ENCODE measurements at places on chromosomes 2 and 18.

GRCh38 chr2:45849491-45850283 lies 198.2 kb downstream of the PRKCE start:
- DNase-seq = no peak

- DNase-seq = no peak
These were observed 59.6 kb downstream of the LONRF2 start for GRCh38 chr2:100262555-100263320.

DNA sequence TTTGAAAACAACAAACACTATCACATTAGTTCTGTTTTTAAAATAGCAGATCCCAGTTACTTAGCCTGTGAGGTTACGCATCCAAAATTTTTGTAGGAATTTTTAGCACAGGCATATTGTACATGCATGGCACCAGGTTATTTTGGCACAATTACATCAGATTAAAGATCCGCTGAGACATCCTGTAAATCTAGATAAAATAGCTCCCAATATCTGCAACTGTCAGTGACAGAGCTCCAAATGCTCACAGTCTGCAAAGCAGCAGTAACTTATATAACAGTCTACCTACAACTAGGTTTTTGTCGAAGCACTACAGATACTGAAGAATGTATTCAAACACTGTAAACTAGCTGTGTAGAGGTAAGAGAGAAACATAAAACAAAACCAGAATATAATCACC lies 200.7 kb upstream of the KCNH7 start:
- no peak for DNase-seq

- no peak for DNase-seq
These were observed 135.6 kb downstream of the CCBE1 start for GRCh38 chr18:59561612-59562011.

DNA sequence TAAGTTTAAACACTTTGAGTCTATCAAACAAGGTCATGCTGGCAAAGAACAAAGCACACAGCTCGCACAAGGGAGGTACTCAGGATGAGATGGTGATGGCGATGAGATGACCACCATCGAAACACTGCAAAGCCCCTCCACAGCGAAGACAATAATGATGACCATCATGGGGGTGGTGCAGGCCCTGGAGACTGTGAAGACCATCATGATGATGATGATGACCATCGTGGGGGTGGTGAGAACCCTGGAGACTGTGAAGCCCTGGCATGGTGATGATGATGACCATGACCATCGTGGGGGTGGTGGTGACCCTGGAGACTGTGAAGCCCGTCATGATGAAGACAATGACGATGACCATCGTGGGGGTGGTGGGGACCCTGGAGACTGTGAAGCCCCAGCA lies 81.6 kb upstream of the SALL3 start:
- no peak for DNase-seq

DNA sequence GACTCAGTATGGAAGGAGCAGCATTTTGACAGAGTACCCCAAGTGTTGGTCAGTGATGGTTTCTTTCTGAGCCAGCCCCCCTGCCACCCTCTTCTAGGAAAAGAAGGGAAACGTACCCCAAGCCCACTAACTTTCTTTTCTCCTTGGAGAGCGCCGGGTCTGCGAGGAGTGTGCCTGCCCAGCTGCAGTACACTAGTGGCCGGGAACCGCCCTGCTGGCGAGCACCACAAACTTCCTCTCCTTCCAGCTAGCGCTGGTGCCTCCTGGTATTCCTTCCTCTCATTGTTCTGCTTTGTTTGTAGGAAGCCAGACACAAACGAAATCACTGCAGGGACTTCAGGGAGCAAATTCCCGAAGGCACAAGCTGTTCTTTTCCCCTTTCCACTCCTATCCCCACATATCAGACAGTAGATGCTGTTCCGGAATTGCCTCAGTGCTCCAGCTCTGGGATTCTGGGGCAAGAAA lies 1.8 kb downstream of the CCDC85A start:
- no peak for DNase-seq

- DNase-seq = no peak
These were observed 33.1 kb downstream of the FAM171B start for GRCh38 chr2:186726938-186727337.

- DNase-seq = no peak
These were observed 161.6 kb downstream of the DDX1 start for GRCh38 chr2:15753233-15753798.

- DNase-seq = no peak
These were observed 44.6 kb downstream of the ADD2 start for GRCh38 chr2:70723286-70723885.

DNA sequence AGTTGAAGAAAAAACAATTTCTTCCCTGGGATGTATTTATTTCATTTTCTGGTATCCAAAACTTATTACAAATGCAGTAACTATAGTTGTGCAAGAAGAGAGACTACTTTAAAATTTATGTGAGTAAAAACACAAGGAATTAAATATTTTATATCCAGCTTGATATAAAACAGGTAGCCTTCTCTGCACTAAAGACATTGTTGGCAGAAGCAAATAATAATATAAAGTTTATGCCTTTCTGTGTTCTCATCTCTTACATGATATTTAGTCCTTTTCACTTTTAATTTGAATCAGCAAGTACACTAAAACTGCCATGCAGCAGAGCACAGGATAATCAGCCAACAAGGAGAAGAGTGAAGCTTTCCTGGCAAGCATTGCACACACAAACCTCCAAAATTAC lies 352.7 kb downstream of the ARL6IP6 start:
- DNase-seq = no peak

DNA sequence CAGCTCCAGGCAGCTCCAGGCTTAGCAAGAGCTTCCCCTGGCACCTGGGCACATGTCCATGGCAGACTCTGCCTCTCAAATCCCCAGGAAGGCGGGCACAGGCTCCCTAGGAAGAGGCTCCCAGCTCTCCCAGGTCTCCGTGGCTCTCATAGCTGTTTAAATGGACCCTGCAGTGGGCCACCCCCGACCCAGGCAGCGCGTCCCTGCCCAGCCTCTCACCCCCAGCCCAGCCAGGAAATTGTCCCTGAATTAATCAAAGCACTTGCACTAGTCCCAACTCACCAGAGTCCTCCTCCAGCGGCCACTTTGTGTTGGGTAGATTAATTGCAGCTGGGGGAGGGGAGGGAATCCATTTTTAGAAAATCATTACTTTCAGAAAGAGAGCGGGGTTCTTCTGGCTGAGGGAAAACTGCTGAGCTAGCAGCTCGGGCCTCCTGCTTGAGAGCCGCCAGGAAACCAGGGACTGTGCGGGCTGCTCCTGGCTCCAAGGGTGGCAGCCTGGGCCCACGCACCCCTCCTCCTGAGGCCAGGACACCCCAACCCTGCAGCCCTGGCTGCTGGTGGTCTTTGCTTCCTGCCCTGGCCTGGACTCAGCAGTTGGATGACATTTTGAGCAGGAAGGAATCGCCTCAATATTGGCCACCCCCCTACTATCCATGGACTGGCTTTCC lies 36.0 kb downstream of the SMAD7 start:
- DNase-seq = no peak

DNA sequence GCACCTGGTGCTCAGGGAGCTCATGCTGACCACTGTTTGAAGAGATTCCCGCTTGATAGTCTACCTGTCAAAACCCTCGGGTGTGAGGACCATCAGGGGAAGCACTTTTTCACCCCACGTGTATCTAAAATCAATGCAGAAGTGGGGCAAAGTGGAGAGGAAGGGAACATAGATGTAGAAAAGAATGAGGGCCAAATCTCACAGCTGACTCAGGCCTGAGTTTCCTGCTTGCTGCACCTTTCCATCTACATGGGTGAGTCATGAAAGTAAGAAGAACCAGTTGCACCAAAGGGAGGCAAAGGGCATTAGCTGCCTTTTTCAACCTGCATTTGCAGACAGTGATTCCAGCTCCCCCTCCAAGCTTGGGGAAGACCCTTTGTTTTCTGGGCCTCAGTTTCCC lies 100.2 kb upstream of the MYCN start:
- DNase-seq = no peak

- DNase-seq = no peak
These were observed 799.6 kb upstream of the ID2 start for GRCh38 chr2:7882296-7882695.

GRCh38 chr2:83757329-83757728 lies 701.8 kb downstream of the SUCLG1 start:
- no peak for DNase-seq

GRCh38 chr2:217878915-217879590 lies 123.7 kb downstream of the TNS1 start:
- no peak for DNase-seq

- no peak for DNase-seq
These were observed 484.0 kb upstream of the MAP2 start for GRCh38 chr2:208939852-208940251.

Data from thoracic aorta (tissue), 2 donors.